Head of caudate nucleus (tissue), 42 donors: ENCODE measurements at places on chromosomes 2 and 18.

GRCh38 chr2:127673291-127674069 lies 1.9 kb downstream of the LIMS2 start:
- DNase-seq: no peak

GRCh38 chr2:138184428-138184827 lies 220.2 kb downstream of the HNMT start:
- DNase-seq: no peak

DNA sequence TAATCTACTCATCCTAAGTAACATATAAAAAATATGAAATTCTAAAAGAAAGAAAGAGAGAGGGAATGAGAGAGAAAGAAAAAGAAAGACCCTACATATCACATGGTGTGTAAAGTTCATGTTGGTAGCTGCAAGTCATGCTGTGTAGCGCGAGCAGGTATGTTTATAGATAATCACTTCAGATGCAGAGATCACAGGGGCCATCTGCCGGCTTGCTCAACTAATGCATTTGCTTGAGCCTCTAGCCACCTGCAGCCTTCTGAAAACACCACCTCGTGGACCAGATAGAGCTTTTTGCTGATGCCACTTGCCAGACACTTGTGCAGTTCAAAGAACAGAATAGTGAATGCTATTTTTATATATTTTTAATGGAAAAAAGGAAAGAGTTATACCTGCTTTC lies 37.6 kb downstream of the CDH7 start:
- DNase-seq: no peak

GRCh38 chr18:506264-506663 lies 5.8 kb upstream of the COLEC12 start:
- no peak for DNase-seq

DNA sequence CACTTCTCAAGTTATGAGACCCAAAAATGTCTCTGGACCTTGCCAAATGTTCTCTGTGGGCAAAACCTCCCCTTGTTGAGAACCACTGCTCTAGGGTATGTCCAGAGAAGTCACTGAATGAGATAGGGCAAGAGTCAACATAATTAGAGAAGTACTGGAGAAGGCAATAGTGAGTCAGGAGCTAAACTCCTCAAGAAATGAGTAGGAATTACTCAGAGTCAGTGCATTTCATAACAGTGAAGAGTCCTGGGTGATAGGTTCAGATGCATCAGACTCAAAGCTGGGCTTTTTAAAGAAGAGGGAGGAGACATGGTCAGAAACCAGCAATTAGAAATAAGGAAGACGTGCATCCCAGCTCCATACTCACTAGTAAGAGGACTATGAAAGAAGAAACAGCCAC lies 38.6 kb upstream of the IHH start:
- DNase-seq: no peak

GRCh38 chr2:212520340-212520739 lies 18.3 kb downstream of the ERBB4 start:
- DNase-seq: no peak

- peak; percentile 78 for DNase-seq
Observed at GRCh38 chr2:15591692-15592463, at the start of gene DDX1. TSS of gene DDX1 (plus strand) at chr2:15591868. CDS start at chr2:15591934, 66 bp downstream.

GRCh38 chr2:212994976-212995375 lies 156.4 kb downstream of the IKZF2 start:
- no peak for DNase-seq

- peak; percentile 26 for DNase-seq
Observed at GRCh38 chr2:32627441-32627813, 423 bp upstream of the TTC27 start.

- DNase-seq: no peak
Observed at GRCh38 chr2:143357966-143358365, 228.7 kb downstream of the ARHGAP15 start.

- no peak for DNase-seq
Observed at GRCh38 chr2:207744050-207744449, 25.7 kb downstream of the FZD5 start.

DNA sequence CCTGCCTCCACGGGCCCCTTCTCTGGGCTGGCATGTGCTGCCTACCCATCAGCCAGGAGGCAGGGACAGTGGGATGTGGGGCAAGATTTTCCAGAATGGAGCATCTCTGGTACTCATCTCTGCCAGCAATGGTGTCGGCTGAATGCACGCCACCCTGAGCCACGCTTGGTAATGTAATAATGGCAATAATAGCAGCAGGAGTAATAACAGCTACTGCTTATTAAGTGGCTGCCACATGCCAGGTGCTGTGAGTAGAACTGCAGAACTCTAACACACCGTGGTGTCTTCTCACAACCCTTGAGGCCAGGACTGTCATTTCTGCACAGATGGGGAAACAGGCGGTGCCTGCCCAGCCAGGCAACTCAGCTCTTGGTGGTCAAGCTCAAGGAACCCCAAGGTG lies 113.6 kb downstream of the CELF4 start:
- DNase-seq: no peak

DNA sequence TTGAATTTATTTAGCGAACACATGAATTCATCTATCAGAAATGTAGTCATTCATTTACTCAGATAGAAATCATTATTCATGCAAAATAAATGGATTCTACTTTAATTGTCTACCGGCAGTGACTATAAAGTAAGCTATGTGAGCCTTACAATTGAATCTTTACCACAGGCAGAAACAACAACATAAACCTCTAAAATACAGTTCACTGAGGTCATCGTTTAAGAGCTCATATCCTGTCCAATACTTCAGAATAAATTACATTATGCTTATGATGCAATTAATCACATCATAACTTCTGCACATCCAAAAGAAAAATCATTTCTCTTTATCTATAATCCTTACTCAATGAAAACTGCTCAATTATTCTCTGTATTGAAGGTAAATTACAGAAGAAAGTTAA lies 244.7 kb downstream of the HNMT start:
- DNase-seq: no peak

- DNase-seq: no peak
Observed at GRCh38 chr2:4336864-4337263, 633.5 kb downstream of the DCDC2C start.

- DNase-seq: no peak
Observed at GRCh38 chr2:14401873-14402272, 230.6 kb upstream of the LRATD1 start.

- DNase-seq: no peak
Observed at GRCh38 chr2:186946896-186947467, 98.0 kb upstream of the ZSWIM2 start.

DNA sequence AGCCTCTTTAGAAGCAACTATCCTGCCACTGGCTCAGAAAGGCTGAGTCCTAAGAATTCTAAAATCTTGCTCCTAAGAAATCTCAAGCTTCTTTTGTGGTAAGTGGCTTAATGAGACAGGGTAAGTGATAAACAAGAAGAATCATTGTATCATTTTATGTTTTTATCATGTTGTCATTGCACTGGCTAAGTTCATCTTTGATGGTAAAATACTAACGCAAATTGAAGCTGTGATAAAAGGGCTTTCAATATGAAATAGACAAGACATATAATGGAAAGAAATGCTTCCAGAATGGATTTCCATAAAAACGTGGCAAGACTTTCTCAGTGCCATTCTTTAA lies 21.6 kb upstream of the TTC39C start:
- DNase-seq: no peak

- DNase-seq: no peak
Observed at GRCh38 chr2:189427872-189428271, 13.4 kb upstream of the WDR75 start.

DNA sequence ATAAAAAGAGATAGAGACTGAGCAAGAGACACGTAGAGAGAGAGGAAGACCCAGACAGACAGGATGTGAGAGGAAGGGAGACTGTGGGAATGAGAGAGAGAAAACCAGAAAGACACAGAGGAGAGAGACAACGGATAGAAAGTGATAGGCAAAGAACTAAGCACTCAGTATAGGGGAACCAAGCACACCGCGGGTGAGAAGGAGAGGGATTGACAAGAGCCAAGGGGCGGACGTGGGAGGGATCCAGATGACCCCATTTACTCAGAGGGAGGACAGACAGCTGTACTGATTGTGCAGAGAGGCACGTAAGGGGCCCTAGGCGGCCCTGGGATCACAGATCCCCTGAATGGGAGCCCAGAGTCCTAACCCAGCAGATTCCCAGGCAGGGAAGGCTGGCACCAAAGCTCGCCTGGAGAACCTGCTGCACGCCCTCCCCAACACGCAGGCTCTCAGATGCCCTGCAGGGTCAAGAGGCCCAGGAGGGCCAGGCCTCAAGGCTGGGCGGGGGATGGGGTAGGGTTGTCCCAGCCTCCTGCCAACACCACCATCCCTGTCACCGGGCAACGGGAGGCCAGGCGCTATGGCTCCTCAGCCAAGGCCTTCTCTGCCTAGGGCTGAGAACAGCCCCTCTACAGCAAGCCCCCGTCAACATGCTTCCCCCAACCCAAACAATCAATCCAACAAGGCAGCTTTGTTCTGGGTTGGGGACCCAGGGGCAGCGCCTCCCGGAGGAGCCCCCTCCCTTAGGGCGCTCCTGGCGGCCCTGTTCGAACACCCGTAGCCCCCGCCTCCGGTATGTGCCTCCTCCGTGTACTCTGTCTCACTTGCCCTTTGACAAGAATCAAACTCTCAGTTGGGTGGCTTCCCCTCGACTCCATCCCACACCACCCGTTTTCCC lies 579 bp downstream of the LOXL3 start:
- DNase-seq: no peak

DNA sequence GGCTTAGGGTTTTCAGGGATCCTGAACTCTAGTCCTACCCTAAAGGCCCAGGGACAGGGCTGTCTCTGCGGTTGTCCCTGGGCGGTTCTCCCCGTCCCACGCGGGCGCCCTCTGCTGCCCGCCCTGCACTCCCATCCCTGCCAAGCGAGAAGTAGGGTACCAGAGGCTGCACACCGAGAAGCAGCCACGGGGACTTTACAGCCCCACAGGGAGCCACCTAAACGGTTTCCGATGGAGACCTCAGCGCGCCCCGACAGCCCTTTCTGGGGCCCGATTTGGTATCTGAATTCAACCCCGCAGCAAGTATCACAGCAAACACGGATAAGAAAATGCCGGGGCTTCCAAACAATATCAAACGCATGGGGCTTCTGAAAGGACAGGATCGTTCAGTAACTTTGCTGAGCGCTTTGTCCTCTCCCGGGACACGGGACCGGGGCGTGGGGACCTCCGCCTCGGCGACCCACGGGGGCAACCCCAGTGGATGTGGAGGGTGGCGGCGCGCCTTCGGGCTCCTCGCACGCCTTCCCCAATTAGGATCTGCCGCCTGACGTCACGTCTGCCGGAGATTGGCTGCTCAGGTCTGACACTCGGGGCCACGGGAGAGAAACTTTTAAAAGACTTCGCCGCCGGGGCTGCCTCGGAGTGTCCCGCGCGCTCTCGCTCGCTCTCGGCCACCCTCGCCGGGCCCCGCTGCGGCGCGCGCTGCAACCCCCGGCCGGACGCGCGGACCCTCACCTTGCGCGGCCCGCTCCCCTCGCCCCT lies at the start of gene LTBP1:
Gene LTBP1 (plus strand): TSS at position 640 of the 762 bp plus-strand sequence. CDS start 372 bp downstream, outside the sequence.
- peak; percentile 88 for DNase-seq

DNA sequence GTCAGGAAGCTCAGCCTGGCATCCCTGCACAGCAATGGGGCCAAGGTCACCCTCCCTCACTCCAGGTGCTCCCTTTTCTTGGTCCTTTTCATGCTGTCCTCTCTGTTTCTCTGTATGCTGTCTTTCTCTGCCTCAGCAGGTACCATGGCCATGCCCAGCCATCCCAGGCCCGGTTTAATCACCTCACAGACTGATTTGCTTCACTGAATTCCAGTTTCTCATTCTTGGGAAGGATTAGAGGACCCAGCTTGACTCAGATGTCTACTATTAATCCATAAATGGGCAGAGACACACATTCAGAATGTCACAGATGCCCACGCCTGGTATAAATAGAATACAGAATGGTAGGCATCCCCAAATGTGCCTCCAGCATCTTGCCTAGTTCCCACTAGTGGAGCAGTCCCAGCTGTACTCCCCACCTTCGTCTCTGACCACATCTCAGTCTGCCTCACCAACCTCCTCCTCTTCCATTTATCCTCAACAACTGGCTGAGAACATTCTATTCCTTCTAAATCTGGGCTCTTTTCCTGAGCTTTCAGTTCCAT lies 14.2 kb upstream of the L3MBTL4 start:
- DNase-seq: no peak

DNA sequence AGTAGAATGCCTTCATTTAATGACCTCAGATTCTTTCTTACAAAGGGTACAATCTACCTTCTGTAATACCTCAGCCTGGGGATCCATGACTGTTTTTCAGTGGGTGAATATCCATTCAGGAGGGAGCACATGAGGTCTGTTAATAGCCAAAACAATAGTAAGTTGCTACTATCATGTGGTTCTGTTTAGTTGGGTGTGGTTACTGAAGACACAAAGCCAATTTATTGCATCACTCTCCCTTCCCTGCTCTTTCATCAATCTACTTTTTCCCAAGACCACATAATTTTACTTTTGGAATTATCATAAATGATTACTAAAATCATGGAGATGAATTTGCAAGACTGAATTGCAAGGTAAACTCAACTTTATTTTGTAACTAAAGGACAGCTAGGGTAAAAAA lies 254.2 kb downstream of the GALNT13 start:
- no peak for DNase-seq

DNA sequence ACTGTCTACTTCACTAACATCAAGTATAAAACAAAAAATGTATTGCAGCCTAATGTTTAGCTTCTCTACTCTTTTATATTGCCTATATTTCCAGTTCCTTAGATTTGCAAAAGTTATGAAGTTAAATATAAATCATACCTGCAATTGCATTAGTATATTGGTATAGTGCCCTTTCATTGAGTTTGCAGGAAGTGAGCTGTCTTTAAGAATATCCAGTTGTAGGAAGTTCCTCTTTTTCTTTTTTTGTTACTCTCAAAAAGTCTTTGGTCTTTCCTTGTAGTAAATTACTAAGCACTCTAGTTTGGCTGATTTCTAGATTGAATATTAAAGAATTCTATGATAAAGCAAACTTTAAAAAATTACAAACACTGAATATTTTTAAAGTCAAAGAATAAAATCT lies 71.3 kb upstream of the FN1 start:
- no peak for DNase-seq

DNA sequence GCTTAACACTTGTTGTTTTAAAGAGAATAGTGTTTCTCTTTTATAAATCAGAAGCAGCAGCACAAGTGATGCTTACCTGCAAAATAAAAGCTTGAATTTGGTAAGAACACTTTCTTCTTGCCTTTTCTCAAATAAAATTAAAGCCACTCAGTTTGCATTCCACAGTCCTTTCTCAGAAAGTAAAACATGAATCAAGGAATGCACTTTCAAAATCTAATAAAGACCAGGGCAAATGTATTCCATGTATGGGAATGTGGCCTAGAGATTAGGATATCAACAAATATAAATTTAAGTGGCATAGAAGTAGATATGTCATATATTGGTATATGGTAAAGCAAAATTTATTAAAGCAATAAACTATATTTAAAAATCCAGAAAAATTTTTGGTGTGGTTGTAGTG lies 352.8 kb downstream of the THSD7B start:
- no peak for DNase-seq

- DNase-seq: no peak
Observed at GRCh38 chr2:42569883-42570282, 1.5 kb downstream of the MTA3 start.

DNA sequence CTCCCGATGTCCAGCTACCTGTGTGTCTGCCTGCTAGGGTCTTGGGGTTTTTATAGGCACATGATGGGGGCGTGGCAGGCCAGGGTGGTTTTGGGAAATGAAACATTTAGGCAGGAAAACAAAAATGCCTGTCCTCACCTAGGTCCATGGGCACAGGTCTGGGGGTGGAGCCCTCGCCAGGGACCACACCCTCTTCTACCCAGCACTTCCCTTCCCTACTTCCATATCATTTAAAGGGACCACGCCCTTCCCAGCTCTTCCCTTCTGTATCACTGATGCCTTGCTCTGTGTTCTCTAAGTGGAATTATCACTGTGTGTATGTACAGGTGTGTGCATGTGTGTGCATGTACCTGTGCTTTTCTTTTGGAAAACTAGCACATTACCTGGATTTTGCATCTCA lies 6.3 kb downstream of the UGT1A1 start:
- no peak for DNase-seq
